Renal cortex interstitium (tissue), 15 donors: ENCODE measurements at places on chromosomes 2 and 18. TPM values are rescaled to one million over a fixed set of nuclear protein-coding genes. Genes with fewer than 3 reads are reported as not detected.

The STAT4 gene
- 7.6 TPM for polyA plus RNA-seq

The KATNAL2 gene
- polyA plus RNA-seq = 10.7 TPM

The ICA1L gene
- 24.9 TPM for polyA plus RNA-seq

The SGPP2 gene
- polyA plus RNA-seq = 19.3 TPM

The SNTG2 gene
- polyA plus RNA-seq = 3.3 TPM

The GRB14 gene
- polyA plus RNA-seq = 64.2 TPM

The EFHD1 gene
- 66.4 TPM for polyA plus RNA-seq

The CENPA gene
- polyA plus RNA-seq = 17.2 TPM

The G6PC2 gene
- polyA plus RNA-seq = not detected

The VWA3B gene
- 0.47 TPM for polyA plus RNA-seq

The LYPD6 gene
- 17.0 TPM for polyA plus RNA-seq

The MRPS9 gene
- polyA plus RNA-seq = 50.8 TPM

The SEMA4C gene
- polyA plus RNA-seq = 44.8 TPM

The RHBDD1 gene
- 25.6 TPM for polyA plus RNA-seq

The SERPINB8 gene
- polyA plus RNA-seq = 4.3 TPM

The B3GNT7 gene
- 3.9 TPM for polyA plus RNA-seq

The PTGR3 gene
- 45.7 TPM for polyA plus RNA-seq

The IL36G gene
- polyA plus RNA-seq = 0.27 TPM

The ABCG5 gene
- polyA plus RNA-seq = 0.55 TPM

The RBM43 gene
- polyA plus RNA-seq = 11.8 TPM

The AGAP1 gene
- 19.1 TPM for polyA plus RNA-seq

The PROKR1 gene
- polyA plus RNA-seq = 0.64 TPM

The GYPC gene
- polyA plus RNA-seq = 65.5 TPM

The PREB gene
- polyA plus RNA-seq = 42.0 TPM

The UGT1A7 gene
- polyA plus RNA-seq = not detected

The POTEI gene
- polyA plus RNA-seq = 0.19 TPM

The ABCB11 gene
- polyA plus RNA-seq = not detected

The TSPYL6 gene
- not detected for polyA plus RNA-seq

The ETAA1 gene
- polyA plus RNA-seq = 24.1 TPM

The RGPD4 gene
- not detected for polyA plus RNA-seq

The DSG2 gene
- polyA plus RNA-seq = 52.9 TPM

The CDCA7 gene
- 42.9 TPM for polyA plus RNA-seq
